ENCODE measurements at places on chromosomes 2 and 18.

DNA sequence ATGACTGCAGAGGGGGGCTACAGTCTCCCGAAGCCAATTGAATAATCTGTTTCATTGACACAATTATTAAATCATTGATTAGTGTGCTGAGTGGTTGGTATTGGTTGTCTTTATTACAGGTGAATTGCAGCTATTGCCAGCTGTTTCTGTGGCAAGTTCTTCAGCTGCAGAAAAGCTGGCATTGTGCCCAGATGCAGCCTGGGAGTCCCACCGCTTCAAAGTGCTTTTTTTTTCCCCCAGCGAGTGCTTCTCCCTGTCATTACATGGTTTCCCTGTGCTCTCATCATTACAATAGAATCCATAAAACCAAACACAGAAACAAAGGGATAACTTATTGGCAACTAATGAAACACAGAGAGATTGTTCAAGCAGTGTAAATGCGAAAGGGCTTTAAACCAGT lies 164.7 kb downstream of the GRB14 start:
- DNase-seq, result no peak

GRCh38 chr2:33312355-33312754 lies 164.1 kb upstream of the RASGRP3 start:
- no peak for DNase-seq

DNA sequence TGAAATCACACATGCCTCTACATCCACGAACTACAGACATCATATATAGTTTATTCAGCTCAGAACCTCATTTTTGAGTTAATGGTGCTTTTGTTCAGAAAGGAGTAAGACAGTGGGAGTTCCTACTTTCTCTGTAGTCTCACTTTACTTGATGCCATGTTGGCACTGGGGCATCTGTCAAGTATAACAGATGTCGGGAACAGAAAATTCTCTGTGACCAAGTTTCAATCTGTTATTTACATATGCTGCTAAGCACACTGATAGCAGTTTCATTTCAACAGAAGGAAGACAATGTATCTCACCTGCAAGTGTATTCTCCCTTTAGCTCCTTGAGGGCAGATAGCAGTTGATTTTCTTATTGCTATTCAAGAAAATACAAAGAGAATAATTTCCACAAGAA lies 774.1 kb downstream of the METTL4 start:
- no peak for DNase-seq

- DNase-seq, result peak; percentile 43
Measured at GRCh38 chr2:177763531-177764265, 308.9 kb downstream of the PDE11A start.

- DNase-seq, result no peak
Measured at GRCh38 chr2:36456227-36457175, 100.9 kb downstream of the CRIM1 start.

GRCh38 chr18:23136326-23137096 lies 1.2 kb downstream of the CABLES1 start:
- DNase-seq, result no peak

DNA sequence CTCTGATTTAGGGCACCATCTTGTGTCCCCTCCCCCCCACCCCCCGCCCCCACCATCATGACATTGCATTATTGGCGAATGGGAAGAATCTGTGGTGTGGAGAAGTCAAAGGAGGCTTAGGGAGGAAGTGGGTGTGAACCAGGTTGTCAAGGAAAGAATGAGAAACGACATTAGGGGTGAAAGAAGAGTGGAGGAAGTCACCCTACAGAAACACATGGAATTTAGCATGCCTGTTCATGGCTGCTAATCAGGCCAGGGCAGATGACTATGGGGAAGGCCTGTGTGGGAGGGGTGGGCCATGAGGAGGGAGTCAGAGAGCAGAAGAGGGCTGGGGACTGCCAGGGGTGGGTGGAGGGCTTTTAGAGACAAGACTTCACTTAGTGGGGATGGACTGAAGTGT lies 81.6 kb downstream of the AOX1 start:
- DNase-seq, result no peak

DNA sequence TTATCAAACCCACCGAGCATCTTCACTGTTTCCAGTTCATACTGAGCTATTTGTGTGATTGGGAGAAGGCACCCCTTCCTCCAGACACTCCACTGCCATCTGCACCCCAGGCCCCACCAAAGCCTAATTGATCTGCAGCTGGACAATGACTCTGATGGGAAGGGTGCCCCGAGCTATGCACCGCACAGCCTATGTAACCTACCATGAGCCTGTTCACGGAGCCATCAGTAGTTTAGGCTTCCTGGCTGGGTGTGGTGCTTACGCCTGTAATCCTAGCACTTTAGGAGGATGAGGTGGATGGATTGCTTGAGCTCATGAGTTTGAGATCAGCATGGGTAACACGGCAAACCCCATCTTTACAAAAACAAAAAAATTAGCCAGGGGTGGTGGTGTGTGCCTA lies 17.8 kb upstream of the ASAP2 start:
- no peak for DNase-seq

GRCh38 chr2:200159357-200159707 lies 147.2 kb upstream of the SPATS2L start:
- DNase-seq, result no peak

- DNase-seq, result no peak
Measured at GRCh38 chr2:203908797-203909185, 27.8 kb upstream of the ICOS start.

GRCh38 chr2:25311865-25312575 lies 29.7 kb downstream of the DNMT3A start:
- DNase-seq, result no peak

- DNase-seq, result no peak
Measured at GRCh38 chr2:150681120-150681804, 193.8 kb upstream of the RND3 start.

DNA sequence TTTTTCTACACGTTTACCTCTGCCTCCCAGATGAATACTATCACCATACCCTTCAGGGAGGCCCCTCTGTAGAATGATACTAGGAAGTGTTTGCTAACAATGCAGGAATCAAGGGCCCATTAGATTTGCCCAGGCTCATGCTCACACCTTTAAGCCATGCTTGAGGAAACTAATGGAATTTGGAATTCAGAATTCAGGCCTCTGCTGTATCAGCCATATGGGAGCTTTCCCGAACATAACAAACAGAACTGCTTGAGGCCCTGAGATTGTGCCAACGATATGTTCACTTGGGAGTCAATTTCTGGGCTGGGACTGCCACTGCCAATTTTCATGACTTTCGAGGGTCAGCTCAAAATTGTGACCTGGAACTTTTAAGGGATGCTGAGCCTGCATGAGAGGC lies 282.5 kb downstream of the CLIP4 start:
- DNase-seq, result no peak

- DNase-seq, result no peak
Measured at GRCh38 chr2:107728586-107728985, 98.1 kb upstream of the RGPD4 start.

GRCh38 chr2:240806006-240806405 lies 14.0 kb downstream of the KIF1A start:
- DNase-seq, result no peak

DNA sequence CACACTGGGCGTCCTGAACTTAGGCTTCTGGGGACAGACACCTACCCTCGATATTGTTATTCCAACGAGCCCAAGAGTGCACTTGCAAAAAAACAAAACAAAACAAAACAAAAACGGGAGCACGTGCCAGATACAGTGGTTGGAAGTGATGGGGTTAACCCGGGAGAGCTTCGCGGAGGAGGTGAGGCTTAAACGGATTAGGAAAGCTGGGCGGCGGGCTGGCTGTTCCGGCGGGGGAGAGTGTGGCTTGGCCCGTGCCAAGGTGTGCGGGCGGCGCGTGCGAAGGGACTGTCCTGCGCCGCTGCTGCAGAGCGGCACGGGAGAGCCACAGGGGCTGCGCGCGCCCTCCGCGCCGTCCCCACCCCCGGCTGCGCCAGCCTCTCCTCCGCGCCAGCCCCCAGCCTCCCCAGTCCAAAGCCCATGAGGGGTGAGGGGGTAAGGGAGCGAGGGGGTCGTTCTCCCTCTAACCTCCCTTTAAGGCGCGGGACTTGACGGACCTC lies 1.5 kb upstream of the SLC30A3 start:
- no peak for DNase-seq

DNA sequence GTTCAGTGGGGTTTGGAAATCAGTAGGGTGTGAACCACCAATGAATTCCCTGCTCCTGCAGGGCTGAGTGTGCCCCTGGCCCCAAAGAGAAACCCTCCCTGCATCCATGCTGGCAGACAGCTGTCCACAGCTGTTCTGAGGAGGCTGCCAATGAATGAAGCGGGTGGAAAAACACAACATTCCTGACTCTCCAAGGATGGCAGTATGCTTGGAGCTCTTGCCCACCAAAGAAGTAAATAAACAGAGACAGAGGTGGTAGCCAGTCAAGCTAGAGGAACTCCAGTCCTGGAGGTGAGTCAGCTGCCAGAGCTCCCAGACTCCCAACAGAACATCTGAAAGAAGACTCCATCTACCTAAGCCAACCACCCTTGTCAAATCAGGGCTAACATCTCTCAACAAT lies 6.2 kb downstream of the ZBTB7C start:
- no peak for DNase-seq

- DNase-seq, result no peak
Measured at GRCh38 chr2:126658905-126659561, 3.1 kb downstream of the GYPC start.

DNA sequence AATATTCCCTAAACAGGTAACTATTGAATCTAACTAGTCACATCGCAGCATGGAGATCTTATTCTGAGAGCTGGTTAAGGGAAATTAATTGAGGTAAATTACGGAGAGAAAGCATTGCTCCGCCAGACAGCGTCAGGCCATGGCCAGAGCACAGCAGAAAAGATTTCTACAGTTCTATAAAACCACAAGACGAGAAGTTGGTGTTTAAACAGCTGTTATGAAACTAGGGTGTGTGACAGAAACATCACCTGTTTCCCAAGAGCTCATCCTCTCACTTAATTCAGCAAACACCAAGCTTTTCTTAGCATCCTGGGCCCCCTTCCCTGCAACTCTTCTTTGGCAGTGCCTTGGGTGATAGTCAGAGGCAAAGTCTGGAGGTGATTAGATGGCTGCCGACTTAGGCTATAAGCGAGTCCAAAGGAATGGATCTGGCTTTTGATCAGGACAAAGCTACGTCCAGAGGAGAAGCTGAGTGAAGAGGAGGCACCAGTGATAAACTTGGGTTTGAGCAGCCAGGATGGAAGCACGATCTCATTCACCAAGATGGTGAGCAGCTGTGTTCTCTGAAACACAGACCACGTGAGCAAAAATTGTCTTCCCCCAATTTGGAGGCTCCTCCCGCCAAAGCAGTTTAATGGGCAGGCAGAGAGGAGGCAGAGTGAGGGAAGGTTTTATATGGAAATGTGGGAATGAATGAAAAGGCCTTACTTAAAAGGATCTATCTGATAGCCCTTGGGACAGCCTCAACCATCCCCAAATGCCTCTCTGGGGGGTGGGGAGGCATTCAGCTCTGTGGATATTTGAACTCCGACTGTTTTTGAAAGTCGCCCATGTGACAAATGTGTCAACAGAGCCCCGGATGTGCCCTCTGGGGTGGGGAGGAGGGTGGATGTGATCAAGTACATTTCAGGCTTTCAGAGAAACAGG lies 57.8 kb downstream of the PKDCC start:
- DNase-seq, result peak; percentile 52

DNA sequence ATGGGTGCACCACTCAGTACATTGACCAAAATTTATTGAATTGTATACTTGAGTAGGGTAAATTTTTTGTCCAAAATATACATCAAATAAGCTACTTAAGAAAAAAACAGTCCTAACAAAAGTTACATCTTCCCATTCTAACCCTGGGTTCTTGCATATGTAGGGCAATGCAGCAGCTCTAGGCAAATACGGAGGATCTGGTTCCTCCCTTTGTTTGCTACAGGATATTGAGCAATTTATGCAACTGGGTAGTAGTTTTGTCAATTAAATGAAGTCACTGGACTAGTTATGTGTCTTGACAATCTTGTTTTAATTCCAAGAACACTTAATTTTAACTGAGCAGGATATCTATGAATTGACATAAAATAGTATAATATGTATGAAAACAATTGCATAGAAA lies 1507.2 kb upstream of the PIK3C3 start:
- DNase-seq, result no peak

- no peak for DNase-seq
Measured at GRCh38 chr2:168912466-168912865, 11.4 kb downstream of the G6PC2 start.

- DNase-seq, result no peak
Measured at GRCh38 chr2:47169784-47170183, 14.7 kb upstream of the STPG4 start.

DNA sequence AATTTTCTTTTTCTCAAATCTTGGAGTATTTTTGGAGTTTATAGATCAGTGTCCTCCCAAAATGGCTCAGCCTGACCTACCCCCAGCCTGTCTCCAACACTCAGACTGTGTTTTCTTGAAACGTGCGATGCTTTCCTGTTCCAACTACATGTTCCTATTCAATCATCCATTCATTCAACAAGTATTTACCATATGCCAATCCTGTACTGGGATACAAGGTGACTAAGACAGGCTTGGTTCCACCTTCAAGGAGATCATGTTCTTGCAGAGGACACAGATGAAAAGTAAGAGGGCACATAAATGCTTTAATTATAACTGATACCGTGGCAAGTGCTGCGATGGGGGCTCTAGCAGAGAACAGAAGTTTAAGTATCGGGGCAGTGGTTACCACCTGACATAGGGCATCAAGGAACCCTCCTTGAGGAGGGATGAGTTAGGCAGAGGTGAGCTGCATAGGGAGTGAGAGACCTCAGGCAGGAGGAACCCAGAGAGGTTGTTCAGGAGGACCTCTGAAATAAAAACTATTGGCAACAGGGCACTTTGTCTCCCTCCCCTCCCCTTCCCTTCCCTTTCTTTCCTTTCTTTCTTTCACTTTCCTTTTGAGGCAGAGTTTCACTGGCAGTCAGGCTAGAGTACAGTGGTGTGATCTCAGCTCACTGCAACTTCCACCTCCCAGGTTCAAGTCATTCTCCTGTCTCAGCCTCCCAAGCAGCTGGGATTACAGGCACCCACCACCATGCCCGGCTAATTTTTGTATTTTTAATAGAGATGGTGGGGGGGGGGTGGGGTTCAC lies 469.0 kb downstream of the EPHA4 start:
- no peak for DNase-seq

DNA sequence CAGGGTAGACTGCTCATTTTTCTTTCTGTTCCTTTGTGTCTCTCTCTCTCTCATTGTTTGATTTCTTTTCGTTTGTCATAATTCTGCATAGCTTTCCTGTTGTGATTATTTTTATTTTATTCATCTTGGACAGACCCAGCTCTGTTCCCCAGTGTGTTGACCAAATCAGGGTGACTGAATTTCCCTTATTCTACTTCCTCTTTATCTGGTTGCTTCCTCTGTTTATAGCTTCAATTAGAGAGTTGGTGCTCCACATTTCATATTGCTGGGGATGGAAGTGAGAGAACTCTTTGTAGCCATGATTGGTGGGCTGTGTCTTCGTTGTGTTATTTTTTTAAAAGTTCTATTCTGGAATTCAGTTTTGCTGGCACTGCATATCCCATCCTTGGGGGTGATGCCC lies 19.1 kb downstream of the PROKR1 start:
- no peak for DNase-seq

DNA sequence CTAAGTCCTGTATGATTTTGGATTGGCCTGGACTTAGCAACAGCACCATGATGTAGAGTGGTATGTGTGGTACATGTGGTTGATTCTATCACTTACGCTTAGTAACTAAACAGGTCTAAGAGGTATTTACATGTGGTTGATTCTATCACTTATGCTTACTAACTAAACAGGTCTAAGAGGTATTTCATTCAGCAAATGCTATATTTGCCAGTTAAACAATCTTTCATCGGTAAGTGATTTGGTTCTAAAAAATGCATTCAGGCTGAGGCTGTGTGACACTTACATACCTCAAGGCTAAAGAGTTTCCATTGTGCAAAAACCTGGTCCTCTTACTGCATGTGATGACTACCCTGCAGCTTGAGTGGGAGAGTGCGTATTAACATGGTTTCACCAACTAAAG lies 13.1 kb downstream of the EIF4E2 start:
- no peak for DNase-seq

- no peak for DNase-seq
Measured at GRCh38 chr2:108118996-108119395, 120.8 kb upstream of the SULT1C3 start.
